ENCODE measurements at places on chromosomes 5 and 9. TPM values are rescaled to one million over a fixed set of nuclear protein-coding genes. Genes with fewer than 3 reads are reported as not detected.

GRCh38 chr9:10071579-10071978 lies 541.2 kb downstream of the PTPRD start:
- no peak for DNase-seq

DNA sequence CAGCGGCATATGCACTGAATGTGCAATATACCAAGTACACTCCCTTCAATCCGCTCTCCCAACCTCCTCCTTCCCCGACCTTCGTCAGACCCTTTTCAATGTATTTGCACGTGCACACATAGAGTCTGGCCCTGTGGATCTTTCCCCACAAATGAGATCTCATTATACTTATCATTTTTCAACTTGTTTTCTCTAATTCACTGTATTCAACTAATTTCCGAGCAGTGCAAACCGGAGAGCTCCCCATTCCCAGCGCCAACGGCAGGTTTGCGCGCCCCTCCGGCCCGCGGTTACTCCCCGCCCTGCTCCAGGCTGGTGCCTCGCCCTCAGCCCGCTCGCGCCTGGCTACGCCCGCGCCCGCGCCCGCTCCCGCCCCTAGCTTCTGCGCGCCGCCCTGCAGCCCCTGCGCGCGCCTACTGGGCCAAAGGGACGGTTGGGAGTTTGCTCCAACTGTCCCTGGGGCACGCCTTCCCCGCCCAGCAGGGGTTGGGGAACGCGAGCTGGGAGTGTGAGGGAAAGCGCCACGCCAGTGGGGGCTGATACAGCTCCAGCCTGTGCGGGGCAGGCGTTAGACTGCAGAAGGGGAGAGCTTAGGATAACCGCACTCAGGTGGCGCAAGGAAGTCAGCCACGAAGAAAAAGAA lies 3.3 kb upstream of the CDC20B start:
- peak; percentile 71 for DNase-seq

DNA sequence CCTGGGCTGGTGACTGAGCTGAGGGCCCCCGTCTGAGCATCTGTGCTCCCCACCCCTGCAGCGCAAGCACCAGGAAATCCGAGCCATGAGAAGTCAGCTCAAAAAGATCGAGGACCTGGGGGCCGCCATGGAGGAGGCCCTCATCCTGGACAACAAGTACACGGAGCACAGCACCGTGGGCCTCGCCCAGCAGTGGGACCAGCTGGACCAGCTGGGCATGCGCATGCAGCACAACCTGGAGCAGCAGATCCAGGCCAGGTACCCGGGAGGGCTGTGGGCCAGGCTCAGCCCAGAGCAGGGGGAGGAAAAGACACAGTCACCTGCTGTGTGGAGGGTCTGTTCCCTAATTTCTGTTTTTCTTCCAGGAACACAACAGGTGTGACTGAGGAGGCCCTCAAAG lies 24.6 kb downstream of the DYNC2I2 start:
- peak; percentile 17 for DNase-seq

GRCh38 chr9:129162497-129163197 lies 15.4 kb downstream of the IER5L start:
- DNase-seq: peak; percentile 58

DNA sequence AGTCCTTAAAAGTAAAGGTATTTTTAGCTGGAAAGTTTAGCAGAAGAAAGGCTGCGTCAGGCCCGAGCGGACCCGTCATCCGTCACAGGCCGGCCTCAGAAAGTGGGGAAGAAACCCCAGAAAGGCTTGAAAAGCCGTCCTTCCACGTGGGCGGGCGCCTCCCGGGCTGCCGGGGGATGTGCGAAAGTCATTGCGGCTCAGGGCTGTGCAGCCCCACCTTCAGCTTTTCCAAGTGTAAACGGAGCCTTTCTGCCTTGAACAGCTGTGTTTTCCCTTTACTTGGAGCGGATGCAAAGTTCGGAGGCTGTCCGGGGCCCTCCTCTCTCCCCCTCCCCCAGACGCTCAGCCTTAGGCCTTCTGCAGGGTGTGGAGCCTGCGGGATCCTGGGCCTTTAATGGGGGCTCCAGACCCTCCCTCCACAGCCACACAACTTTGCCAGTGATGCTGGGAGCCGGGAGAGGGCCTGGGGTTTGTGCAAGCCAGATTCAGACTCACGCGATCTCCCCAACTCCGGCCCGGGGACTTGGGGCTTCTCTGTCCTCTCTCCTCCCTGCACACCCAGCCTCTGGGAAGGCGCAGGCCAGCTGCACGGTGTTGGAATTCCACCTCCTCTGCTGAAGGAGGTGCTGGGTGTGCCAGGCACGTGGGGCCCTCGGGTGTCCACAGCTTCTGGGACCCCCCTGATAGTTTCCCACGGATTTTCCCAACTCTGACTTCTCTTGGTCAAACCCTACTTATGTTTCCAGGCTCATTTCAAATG lies 95.5 kb upstream of the RAPGEF1 start:
- no peak for DNase-seq

DNA sequence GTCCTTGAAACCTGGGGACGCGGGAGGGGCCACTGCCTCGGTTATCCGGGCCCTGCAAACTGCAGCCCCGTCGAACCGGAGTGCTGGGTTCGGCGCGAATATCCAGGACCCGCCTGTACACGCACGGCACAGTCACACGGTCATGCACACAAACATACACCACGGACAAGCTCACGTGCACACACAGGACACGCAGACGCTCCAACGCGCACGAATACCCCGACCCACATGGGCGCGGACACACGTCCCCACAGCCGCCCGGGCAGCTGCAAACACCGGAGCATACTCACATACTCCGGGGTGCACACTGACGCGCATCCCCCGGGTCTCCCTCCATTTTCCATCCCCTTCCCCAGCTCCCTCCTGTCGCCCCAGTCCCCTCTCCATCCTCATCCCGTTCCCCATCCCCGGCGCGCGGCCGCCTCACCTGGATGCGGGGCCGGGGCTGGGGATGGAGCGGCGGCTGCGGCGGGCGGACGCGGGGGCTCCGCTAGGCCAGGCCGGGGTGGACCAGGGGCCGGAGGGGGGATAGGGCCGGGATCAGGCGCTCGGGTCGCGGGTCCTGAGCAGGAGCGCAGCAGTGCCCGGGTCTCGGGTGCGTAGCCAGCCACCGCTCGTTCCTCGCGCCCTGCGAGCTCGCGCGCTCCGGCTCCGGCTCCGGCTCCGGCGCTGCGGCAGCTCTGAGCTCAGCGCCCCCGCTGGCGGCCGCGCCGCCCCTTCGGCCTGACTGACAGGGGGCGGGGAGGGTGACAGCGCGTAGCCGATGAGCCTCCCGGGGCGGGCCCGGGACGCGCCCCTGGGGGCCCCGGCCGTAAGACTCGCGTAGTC lies at the start of the genes EIF4E1B and SNCB:
Gene EIF4E1B, plus strand, starts transcription at position 823 of the 828 bp plus-strand sequence. CDS start 12,113 bp downstream, outside the sequence.
Gene SNCB, minus strand, starts transcription at position 682 of the 828 bp plus-strand sequence. CDS start 880 bp downstream, outside the sequence.
- peak; percentile 91 for DNase-seq

DNA sequence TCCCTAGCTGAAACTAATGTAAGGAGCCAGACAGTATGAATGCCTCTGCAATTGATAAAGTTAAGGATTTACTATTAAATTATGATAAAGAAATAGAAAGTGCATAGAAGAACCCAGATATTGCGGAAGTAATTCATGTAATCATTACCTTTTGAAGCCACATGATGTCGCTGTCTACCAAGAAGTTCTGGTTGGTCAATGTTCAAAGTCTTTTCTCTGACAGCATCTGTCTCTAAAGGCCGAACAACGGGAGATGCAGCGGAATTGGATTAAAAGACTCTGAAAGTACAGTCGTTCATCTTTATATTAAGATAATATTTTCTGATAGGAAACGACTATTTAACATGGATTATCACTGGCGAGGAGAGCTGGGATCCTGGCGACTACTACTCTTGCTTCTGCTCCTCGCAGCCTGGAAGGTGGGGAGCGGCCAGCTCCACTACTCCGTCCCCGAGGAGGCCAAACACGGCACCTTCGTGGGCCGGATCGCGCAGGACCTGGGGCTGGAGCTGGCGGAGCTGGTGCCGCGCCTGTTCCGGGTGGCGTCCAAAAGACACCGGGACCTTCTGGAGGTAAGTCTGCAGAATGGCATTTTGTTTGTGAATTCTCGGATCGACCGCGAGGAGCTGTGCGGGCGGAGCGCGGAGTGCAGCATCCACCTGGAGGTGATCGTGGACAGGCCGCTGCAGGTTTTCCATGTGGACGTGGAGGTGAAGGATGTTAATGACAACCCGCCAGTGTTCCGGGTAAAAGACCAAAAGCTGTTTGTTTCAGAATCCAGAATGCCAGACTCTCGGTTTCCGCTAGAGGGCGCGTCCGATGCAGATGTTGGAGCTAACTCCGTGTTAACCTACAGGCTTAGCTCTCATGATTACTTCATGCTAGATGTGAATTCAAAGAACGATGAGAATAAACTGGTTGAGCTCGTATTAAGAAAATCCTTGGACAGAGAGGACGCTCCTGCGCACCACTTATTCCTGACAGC lies at the start of gene PCDHA8:
Gene PCDHA8, plus strand, starts transcription at position 210 of the 985 bp plus-strand sequence. Its CDS starts 135 bp downstream, at position 345.
- DNase-seq: peak; percentile 83

DNA sequence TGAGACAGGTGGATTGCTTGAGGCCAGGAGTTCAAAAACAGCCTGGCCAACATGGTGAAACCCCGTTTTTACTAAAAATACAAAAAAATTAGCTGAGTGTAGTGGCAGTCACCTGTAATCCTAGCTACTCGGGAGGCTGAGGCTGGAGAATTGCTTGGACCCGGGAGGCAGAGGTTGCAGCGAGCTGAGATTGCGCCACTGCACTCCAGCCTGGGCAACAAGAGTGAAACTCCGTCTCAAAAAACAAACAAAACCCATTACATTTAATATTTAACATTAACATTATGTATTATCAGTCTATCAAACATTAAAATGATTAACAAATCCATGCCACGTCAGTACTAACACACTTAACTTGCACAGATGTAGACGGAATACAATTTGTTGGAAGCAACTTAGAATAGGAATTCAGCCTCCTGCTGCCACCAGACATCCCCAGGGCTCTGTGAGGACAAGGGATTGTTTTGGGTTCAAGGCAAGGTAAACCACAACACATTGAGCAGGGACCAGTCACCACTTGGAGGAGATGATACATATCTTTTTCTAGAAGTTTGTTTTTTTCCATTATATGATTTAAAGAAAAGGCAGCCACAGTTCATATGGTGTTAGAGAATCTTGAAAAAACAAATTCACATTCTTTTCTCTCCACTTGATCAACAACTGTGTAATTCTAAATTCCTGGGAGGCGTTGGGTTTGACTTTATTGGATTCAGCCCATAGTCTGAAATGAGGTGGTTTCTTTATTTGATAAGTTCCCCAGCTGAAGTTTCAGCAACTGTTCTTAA lies 104.1 kb upstream of the BASP1 start:
- DNase-seq: no peak

The C9 gene
- polyA plus RNA-seq: not detected

DNA sequence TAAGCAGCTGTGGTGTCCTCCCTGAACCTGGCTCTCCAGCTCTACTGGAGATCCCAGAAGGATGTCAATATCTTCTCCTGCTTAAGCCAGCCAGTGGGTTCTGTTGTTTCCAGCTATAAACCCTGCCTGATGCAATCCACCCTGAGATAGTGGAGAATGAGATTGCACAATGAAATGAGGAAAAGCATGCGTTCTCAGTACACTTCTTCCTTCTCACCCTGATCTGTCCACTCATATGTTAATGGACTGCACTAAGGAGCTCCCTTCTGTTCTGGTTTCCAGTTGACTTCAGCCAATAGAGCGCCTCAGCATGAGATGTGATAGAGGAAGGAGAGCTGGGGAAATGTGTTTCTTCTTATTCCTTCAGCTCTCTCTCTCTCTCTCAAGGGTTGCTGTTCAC lies 40.0 kb upstream of the CDH6 start:
- DNase-seq: no peak

DNA sequence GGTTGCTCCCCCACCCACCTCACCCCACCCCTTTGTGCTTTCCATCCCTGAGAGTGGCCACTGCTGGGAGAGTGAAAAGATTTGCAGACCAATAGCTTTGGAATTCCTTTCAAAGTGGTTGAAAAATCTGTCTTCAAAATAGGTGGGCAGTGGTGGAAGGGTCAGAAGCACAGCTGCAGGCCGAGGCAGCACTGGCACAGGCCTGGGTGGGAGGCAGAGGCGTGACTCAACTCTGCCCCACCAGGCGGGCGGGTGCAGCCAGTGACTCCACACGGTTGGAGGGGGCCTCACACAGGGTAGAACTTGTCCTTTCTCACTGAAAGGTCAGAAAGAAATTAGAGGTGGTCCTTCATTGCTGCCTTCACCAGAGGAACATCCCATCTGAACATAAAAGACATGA lies 214.9 kb upstream of the TBCA start:
- DNase-seq: no peak

The SIT1 gene
- not detected for polyA plus RNA-seq

- DNase-seq: no peak
These were observed 30.2 kb downstream of the SH3PXD2B start for GRCh38 chr5:172424111-172424490.

DNA sequence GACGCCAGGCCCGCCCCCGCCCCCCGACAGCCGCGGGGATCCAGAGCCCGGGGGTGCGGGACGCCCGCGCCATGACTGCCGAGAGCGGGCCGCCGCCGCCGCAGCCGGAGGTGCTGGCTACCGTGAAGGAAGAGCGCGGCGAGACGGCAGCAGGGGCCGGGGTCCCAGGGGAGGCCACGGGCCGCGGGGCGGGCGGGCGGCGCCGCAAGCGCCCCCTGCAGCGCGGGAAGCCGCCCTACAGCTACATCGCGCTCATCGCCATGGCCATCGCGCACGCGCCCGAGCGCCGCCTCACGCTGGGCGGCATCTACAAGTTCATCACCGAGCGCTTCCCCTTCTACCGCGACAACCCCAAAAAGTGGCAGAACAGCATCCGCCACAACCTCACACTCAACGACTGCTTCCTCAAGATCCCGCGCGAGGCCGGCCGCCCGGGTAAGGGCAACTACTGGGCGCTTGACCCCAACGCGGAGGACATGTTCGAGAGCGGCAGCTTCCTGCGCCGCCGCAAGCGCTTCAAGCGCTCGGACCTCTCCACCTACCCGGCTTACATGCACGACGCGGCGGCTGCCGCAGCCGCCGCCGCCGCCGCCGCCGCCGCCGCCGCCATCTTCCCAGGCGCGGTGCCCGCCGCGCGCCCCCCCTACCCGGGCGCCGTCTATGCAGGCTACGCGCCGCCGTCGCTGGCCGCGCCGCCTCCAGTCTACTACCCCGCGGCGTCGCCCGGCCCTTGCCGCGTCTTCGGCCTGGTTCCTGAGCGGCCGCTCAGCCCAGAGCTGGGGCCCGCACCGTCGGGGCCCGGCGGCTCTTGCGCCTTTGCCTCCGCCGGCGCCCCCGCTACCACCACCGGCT lies 1.0 kb downstream of the FOXE1 start:
- DNase-seq: peak; percentile 78

The ARL10 gene
- 4.6 TPM for polyA plus RNA-seq

- no peak for DNase-seq
These were observed 508.7 kb upstream of the GRAMD2B start for GRCh38 chr5:125914471-125914870.

The PRDM9 gene
- not detected for polyA plus RNA-seq

Measured in SK-N-SH (cell line).